ENCODE measurements at places on chromosomes 4 and X.

DNA sequence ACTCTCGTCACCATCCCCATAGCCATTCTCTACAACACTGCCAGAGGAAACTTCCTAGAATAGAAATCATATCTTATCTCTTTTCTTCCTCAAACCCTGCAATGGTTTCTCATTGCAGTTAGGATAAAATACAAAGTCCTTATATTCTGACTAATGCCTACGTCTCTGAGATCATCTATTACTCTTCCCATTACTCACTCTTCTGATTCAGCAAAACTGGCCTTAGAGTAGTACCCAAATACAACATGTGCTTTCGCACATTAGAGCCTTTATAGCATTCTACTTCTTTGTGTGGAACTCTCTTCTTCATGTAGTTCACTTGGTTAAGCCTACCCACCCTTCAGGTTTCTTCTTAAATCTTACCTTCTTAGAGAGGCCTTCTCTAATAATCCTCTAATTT, 28.0 kb downstream of the LHFPL1 start:
- DNase-seq: no peak

GRCh38 chr4:87192145-87192919, 28.1 kb downstream of the KLHL8 start:
- DNase-seq: no peak

DNA sequence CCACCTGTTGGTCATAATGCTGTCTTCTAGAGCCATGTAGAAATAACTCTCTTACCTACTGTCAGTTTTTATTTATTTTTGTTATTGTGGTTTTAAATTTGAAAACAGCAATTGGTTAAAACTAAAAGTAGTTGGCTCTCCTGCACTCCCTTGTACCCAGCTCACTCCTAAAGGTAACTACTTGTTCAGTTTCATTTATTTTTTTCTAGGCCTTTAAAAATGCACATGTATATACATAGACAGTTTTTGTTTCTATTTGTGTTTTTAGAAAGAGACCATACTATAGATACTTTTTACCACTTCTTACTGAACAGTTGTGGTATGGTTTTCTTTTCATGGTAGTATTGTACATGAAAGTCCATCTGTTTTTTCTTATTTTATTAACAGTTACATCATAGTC, 16.8 kb downstream of the SMAD1 start:
- no peak for DNase-seq

DNA sequence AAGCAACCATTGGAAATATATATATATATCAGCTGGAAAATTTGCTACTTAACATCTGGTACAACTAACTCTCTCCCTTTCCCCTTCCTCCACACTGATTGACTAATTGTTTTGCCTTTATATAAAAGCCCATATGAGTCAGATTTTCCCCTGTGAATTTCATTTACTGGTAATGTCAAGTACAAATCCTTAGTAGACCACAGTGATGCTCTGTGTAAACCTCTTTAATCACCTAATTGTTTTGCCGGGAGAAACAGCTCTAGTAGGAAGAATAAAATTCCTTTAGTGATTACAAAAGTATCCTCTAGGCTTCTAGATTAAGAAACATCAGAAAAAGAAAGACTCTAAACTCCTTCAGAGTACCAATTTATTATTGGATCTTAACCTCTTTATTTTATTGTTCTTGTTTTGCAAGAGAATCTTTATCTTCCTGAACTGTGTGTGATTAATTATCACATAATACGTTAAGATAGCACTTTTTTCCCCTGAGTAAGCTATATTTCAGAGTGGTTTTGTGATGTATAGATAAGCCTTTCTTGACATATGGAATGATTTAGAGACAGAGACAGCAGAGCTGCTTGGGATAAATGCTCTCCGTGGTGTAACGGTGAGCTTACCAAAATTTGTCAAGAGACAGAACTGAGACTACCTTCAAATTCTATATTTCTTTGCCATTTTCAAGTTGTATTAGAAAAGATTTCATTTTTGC, 1606.4 kb upstream of the TENM3 start:
- no peak for DNase-seq

GRCh38 chrX:103201041-103201440, 13.9 kb upstream of the BEX4 start:
- DNase-seq: no peak

DNA sequence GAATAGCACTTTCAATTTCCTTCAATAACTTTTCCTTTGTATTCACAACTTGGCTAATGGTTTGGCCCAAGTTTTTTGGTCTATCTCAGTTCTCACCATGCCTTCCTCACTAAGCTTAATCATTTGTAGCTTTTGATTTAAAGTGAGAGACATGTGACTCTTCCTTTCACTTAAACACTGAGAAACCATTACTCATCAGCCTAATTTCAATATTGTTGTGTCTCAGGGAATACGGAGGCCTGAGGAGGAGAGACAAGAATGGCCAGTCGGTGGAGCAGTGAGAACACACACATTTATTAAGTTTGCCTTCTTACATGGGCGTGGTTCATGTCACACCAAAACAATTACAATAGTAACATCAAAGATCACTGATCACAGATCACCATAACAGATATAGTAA, 56.7 kb downstream of the TSPAN5 start:
- no peak for DNase-seq

DNA sequence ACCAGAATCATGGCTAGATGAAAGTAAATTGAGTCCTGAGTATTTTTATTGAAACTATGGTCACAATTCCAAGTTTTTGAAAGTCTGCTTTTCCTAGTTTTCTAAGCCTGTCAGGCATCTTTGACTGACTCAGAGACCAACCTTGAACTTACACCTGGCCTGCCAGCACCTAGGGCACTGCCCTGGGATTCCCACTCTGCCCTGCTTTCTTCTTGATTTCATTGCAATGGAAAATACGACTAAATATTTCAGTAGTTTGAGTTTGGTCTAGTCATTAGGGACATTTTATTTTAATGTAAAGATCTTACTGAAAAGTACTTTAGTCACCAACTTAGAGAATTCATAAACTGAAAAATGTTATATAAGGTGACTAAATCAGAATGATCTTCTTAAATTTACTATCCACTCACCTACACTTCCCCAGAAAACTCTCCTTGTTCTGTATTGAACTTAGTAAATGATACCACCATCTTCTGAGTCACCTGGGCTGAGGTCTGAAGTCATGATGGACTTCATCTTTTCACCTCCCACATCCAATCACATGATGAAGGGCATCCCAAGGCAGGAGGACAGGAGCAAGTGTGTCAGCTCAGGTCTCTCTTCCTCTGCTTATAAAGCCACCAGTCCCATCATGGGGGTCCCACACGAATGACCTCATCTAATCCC, 11.6 kb upstream of the PYURF start:
- DNase-seq: no peak

DNA sequence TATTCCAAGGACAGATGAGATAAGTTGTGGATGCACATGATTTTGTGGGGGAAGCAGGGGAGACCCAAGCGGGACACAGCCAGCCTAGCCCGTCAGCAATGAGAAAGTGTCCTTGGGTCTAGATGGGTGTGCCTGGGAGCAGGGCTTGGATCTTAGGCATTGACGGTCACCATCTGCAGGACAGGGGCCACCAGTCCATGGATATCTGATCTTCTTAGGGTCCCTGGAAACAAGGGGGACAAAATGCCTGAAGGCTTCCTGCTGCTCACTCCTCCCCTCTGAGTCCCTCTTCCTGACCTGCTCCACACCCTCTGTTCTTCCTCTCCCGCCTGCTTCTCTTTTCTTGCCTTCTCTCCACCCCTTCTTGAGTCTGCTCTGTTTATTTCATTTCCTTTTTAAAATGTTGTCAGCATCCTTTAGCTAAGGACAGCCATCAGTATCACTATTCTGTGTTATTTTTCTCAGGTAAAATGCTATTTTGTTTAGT, 298.4 kb downstream of the RAPGEF2 start:
- no peak for DNase-seq

DNA sequence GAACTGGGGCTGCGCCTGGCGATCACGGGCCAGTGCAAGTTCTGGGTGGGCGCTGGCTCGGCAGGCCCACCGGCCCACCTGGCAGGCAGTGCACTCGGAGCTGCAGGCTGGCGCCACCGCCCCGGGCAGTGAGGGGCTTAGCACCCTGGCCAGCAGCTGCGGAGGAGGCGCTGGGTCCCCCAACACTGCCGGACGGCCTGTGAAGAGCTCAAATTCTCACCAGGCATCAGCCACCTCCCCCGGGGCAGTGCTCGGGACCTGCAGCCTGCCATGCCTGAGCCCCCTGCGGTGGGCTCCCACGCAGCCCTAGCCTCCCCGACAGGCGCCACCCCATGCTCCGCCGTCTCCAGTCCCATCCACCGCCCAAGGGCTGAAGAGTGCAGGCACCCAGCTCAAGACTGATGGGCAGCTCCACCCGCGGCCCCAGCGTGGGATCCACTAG, 7.1 kb upstream of the ZNF330 start:
- DNase-seq: no peak

GRCh38 chr4:114156371-114156770, 176.9 kb upstream of the ARSJ start:
- DNase-seq: no peak

- DNase-seq: no peak
Observed at GRCh38 chr4:4762909-4763821, 96.3 kb upstream of the MSX1 start.

DNA sequence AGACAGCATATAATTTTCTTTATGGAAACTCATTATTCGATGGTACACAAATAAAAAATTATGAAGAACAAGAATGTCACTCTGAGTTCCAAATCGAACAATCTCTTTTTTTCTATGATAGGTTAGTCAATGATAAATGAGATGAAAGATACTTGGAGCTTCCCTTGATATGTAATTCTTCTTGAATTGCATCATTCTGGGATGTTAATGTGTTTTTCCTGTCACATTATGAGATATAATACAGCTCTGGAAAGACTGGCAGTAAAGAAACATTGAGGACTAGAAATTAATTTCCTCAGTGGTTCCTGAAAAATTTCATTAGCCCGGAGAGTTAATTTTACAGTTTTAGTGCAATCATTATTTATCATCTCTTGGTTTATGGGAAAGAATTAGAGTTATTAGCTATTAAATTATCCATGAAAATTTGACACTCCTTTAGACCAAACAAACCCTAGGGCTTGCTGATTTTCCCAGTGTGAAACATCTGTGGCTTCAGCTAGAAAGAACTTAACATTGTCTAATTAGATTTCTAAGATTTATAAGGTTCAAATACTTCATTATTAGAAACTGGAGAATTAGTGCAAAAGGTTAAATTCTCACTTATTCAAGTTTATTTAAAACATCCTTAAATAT, 1546.6 kb upstream of the TENM3 start:
- DNase-seq: no peak

DNA sequence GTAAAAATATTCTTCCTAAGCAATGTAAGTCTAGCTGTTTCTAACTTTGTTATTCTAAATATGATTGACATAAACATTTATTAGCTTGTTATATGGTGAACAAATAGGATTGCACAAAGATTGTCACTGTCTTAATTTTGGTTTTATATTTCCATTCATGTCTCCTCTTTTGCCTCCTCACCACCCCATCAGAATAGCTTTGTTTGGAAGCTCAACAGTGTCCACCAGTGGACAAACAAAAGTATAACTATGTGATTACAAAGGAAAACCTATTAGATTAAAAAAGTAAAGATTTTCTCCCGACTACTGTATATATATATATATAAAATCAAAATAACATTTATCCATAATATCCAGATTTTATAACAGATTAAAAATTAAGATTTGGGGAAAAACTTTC, 468.2 kb downstream of the ZIC3 start:
- DNase-seq: no peak

- DNase-seq: no peak
Observed at GRCh38 chr4:8738471-8738931, 133.1 kb downstream of the HMX1 start.

DNA sequence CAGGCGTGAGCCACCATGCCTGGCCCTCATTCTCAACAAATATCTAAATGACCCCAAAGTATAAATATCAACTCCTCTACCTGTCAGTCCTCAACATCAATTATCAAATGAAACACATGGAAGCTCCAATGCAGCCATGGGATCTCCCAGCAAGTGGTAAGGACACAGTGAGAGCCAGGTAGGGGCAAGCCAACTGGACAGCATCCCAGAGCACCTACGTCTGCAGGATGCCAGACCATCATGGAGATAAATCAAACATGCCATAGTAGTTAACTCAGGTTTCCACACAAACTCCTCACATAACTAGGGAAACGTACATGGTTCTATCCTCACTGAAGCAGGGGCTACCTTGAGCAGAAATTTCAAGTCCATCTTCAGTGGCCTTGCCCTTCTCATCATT, 159.9 kb upstream of the MED14 start:
- no peak for DNase-seq

GRCh38 chr4:82042042-82042441, 331.7 kb downstream of the HNRNPD start:
- no peak for DNase-seq

GRCh38 chr4:189124149-189124758, 816.4 kb upstream of the FRG1 start:
- no peak for DNase-seq

DNA sequence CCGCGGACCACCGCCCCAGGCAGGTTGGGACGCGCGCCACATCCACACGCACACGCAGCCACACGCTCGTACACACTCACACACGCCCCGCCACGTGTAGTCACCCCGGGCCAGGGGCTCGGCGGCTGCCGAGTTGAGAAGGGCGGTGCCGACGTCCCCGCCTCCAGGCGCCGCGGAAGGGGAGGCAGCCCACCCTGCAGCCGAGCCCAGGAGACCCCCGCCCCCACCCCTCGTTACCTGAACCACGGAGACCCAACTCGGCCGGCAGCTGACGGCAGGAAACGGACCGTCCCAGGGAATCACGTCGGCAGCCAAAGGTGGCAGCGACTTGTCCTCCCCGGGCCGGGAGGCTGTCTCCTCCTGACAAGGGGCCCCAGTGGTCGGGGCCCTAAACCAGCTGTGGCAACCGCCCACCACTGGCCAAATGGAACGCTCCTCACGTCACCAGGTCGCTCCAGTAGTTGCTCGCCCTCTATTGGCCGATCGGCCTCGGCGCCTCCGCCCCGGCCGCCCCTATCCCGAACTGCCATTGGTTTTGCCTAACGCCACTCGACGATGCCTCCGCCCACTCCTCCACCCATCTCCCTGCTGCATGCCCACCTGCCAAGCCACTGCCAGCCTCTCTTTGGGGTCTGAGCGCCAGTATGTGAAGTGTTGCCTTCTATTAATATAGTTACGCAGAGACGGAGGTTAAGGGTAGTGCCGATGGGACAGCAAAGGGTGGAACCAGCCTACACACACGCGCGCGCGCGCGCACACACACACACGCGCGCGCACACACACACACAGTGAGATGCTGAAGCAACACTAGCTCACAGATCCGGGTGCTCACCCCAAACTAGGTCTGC, at the start of gene ZDHHC9:
ZDHHC9 (minus strand) TSS at position 428 of the 848 bp plus-strand sequence. CDS start 1,941 bp downstream, outside the sequence.
- DNase-seq: no peak

DNA sequence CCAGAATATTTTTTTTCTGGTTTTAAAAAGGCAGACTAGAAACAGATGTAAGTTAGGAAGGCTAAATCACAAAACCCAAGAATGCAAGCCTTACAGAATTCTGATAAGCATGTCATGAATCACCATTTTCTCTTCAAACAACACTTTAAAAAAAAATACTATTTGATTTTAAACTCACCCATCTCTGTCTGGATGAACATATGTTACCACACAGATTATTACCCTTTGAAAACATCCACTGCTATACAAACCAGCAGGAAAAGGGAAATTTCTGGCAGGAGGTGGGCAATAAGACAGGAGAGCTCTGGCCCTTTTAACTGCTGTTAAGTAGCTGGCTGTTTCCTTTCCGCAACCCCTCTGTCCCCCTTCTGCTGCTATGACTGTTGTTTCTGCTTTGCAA, 317.7 kb upstream of the NOCT start:
- DNase-seq: no peak

- DNase-seq: no peak
Observed at GRCh38 chr4:113383111-113383785, 333.8 kb downstream of the ANK2 start.

GRCh38 chrX:55004231-55004630, 4.1 kb downstream of the APEX2 start:
- DNase-seq: no peak

Data from cortex of kidney (tissue), 1 donor.